ENCODE measurements at places on chromosomes 4 and X. TPM values are rescaled to one million over a fixed set of nuclear protein-coding genes. Genes with fewer than 3 reads are reported as not detected.

INPP4B gene
- polyA plus RNA-seq = 0.30 TPM

TMPRSS11D gene
- not detected for polyA plus RNA-seq

RAB28 gene
- polyA plus RNA-seq = 60.7 TPM

TCEAL7 gene
- 193 TPM for polyA plus RNA-seq

AWAT2 gene
- not detected for polyA plus RNA-seq

XPNPEP2 gene
- polyA plus RNA-seq = not detected

GAGE12H gene
- polyA plus RNA-seq = not detected

SLC25A43 gene
- polyA plus RNA-seq = not detected
